Activated CD8-positive, alpha-beta T cell treated with anti-CD3 and anti-CD28 coated beads, Interleukin-2, amount 10 ng/mL, durations not matched to agents 7 days and 5 days (primary cell): ENCODE measurements at places on chromosomes 3 and 15. TPM values are rescaled to one million over a fixed set of nuclear protein-coding genes. Genes with fewer than 3 reads are reported as not detected.

DNA sequence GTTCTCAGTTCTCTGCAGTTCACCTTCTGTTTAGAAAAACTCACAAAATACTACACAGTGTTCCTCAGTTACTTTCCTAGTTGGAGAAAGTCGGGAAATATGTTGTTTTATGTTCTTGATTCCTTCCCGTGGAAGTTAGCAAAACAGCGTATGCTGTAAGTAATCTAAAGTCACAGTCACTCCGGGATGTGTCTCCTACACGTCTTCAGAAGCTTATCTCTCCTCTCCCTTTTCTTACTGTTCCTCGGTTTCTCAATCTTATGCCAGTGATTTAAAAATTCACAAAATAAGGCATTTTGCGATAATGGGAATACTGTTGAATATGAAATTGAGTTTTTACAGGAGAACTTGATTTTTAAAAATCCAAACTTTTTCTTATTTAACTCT, 1.7 kb downstream of the HEG1 start:
- DNase-seq = no peak

- peak; percentile 28 for DNase-seq
Measured at GRCh38 chr3:69012800-69013252, 658 bp downstream of the EOGT start.

DNA sequence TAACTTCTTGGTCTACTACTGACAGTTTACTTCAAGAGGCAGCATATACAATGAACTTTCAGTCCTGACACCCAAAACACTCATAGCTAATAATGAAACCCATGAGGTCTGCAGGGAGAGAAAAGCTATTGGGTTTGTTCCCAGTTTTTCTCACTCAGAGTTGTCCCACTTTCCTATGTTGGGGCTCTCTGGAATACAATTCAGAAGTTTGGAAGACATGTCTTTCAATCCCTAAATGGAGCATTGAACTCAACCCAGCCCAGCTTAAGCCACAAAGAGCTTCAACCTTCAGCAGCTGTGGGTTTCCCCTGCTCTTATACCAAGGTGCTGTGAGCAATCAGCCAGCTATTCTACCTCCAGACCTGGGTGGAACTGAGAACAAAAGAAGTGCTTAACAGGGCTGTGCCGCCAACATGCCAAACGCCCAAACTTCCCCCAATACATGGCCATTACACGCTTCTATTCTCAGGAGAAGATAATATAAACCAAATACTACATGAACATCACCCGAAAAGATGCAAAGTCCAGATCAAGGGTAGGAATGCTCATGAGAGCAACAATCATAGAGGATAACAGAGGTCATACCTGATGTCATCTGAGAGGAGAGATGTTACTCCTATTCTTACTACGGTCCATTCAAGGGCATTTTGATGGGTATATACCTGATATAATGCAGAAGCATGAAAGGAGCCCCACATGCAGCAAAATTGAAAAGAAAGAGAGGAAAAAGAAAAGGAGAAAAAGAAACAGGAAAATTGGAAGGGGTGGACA, 131.2 kb upstream of the TGFBR2 start:
- DNase-seq = no peak

GRCh38 chr3:32481791-32482631, 20.6 kb downstream of the CMTM6 start:
- no peak for DNase-seq

GRCh38 chr3:123953735-123954134, 7.3 kb downstream of the CCDC14 start:
- no peak for DNase-seq

- peak; percentile 44 for DNase-seq
Measured at GRCh38 chr3:157175691-157176507, 16.0 kb upstream of the CCNL1 start.

The ADPRH gene
- total RNA-seq = 3.8 TPM

The RBP2 gene
- not detected for total RNA-seq
